ENCODE measurements at places on chromosomes 5 and 9. TPM values are rescaled to one million over a fixed set of nuclear protein-coding genes. Genes with fewer than 3 reads are reported as not detected.
A peak's percentile ranks its signal among the peaks of the same experiment; 100 is the strongest.

PIP5K1B gene
- 47.0 TPM for total RNA-seq

GRCh38 chr9:26243726-26244125 is 565.5 kb upstream of the TUSC1 start:
- no peak for DNase-seq

- no peak for DNase-seq
Observed at GRCh38 chr9:6630502-6631206, 14.9 kb downstream of the GLDC start.

GRCh38 chr9:38227656-38228055 is 158.6 kb upstream of the SHB start:
- DNase-seq, result no peak

- peak; percentile 8 for DNase-seq
Observed at GRCh38 chr5:179181988-179182387, 121.8 kb downstream of the ZNF354C start.

DNA sequence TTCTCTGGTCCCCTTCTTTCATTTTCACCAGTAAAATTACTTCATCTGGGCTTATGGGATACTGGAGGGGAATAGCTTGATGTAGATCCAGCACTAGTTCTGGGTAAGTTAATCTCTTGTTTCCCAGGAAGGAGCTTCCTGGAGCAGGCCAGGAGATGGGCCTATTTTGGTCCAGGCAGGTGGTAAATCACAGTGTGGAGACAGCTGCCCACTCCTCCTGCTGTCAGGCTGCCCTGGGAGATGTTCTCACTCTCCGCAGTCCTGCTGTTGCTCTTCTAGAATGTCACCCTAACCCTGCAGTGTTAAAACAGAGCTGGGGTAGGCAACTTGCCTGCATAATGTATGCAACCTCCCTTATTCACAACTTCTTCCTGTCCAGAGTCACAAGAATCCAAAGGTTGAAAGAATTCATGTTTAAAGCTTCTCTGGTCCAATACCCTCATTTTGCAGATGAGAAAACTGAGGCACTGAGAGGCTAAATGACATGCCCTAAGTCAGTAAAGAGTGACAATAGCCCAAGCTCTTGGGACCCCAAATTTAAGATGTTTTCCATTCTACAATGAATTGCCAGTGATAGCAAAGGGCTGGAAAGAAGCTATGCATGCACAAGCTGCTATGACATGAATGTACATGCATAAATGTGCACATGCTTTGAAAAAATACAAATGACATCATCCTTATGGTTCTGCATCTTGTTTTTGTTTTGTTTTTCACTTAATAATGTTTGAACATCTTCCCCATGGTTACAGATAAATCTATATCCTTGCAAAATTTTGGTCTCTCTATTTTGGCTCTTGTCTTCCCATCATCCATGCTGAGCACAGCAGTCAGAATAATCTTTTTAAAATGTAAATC is 71.8 kb upstream of the ADRA1B start:
- no peak for DNase-seq

DNA sequence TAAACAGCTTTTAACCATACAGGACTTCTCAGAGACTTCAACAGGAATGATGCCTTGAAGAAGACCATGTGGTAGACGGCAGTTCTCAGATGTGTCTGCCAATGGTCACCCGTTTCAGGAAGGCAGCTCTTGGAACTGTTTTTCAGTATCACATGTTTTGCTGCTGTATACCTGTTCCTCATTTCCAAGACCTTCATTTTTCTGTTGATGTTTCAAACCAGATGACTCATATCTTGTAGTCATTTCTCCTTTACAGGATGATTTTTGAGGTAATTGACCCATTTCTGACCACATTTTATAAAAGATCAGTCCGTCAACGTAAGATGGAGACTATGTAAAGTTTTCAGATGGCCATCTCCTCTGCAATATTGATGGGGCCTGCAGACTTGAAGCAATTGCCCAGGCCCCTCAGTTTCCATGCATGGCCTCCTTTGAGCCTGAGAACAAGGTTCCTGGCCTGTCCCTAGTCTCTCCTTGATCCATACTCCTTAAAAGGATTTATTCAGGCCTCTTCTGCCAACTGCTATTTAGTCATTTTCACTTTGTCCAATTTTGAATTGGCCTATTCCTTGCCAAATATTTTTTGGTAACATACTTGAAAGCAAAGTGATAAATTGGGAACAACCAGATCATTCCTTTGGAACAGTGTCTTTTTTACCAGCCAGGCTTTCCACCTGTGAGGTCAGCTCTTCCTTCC is 128.6 kb downstream of the PDZD2 start:
- DNase-seq, result no peak
